Activated T-helper 1 cell treated with Interleukin-2 at 50 U/mL for 16 hours (primary cell): ENCODE measurements at places on chromosomes 1 and 21.

- no peak for DNase-seq
Observed at GRCh38 chr1:40162753-40163441, 1.7 kb downstream of the RLF start.

GRCh38 chr1:9835404-9835757 lies 11.6 kb upstream of the CLSTN1 start:
- no peak for DNase-seq

GRCh38 chr1:206716870-206717673 lies 32.4 kb downstream of the MAPKAPK2 start:
- no peak for DNase-seq

DNA sequence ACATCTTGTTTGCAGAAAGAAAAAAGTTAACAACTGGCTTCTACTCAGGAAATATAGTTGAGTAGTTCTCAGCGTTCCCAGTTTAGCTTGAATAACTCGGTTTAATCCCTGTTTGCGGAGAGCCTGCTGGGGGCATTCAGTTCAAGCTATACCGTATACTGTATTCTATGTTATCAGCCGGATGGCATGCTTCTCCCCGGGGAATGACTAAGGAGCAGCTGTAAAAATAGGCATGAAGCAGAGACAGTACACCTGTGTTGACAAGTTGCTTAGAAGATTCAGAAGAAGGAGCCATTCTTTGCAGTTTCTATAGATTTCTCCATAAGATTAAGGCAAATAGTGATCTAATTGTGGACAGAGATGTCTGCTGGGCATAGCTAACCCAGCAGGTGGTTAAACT lies 267.8 kb upstream of the NCAM2 start:
- DNase-seq, result no peak

DNA sequence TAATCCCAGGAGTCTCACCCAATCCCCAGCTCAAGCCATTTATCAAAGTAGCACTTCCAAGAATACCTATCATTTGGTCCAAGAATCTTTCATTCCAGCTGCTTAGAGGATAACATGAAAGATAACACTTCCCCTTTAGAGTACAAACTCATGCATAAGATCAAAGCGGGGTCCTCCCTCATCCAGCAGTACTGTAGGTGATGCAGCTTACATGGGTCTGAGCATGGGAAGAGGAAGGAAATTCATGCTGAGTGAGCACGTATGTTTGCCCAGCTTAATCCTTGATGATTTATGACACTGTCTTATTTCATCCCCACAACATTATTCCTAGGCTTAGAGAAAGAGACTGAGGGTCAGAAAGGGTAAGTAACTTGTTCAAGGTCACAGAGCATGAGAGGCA lies 167.1 kb upstream of the GJB5 start:
- no peak for DNase-seq

GRCh38 chr1:152185544-152186391 lies 26.7 kb upstream of the RPTN start:
- no peak for DNase-seq

DNA sequence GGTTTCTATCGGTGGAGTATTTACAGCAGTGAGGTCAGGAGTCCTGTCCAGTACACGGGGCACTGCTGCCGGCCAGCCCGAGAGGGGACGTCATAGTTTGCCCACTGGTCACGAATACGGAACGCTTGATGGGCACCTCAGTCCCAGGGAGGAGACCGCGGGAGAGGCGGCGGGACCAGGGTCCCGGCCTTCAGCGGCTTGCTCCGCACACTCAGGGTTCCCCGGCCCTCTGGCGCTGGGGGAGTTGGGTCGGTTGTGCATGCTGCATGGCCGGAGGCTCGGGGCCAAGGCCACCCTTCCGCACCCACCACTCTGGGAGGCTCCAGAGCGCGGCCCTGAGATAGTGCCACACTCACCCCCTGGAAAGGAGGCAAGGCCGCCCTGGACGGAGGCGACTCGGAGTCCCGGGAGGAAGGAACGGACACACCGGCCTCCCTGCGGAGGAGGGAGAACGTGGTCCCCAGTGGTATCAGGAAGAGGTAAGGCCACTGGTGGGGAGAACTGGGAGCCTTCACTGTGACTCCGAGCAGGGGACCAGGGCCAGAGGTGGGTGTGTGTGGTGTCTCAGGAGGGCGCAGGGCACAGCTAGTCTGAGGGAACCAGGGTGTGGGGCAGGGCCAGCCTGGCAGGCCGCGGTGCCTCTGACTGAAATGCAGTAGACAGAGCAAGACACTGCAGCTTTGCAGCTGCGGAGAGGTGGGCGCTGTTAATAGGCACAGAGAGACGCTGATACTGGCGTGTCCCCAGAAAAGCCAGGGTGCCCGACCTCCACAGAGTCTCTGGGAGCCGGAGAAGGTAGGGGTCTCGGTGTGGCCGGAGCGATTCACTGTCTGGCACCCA lies 28.6 kb upstream of the PRSS38 start:
- no peak for DNase-seq

- DNase-seq, result peak; percentile 46
Observed at GRCh38 chr1:44808063-44808937, at the start of gene BTBD19. Gene BTBD19, plus strand, starts transcription at chr1:44808523. Its CDS starts 298 bp downstream, at chr1:44808821.

- no peak for DNase-seq
Observed at GRCh38 chr1:245389873-245390272, 235.1 kb downstream of the KIF26B start.

- no peak for DNase-seq
Observed at GRCh38 chr1:201371276-201371675, 6.2 kb downstream of the TNNT2 start.

DNA sequence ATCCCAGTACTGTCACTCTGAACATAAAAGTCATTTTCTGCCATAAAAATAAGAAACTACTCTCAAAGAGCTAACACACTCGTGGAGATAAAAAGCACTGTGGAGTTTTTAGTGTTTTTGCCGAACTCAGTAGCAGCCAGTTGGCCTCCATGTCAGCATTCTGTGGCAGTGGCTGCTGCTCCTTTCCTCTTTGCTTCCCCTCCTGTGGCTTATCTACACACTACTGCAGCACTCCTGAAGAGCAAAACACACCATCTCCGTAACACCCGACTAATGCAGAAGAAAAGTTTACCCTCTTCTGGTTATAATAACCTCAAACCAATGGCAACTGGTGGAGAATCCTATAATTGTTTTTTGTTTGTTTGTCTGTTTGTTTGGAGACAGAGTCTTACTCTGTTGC lies 44.9 kb downstream of the RAB3GAP2 start:
- no peak for DNase-seq

GRCh38 chr1:209076688-209077087 lies 506.8 kb upstream of the CAMK1G start:
- DNase-seq, result no peak

DNA sequence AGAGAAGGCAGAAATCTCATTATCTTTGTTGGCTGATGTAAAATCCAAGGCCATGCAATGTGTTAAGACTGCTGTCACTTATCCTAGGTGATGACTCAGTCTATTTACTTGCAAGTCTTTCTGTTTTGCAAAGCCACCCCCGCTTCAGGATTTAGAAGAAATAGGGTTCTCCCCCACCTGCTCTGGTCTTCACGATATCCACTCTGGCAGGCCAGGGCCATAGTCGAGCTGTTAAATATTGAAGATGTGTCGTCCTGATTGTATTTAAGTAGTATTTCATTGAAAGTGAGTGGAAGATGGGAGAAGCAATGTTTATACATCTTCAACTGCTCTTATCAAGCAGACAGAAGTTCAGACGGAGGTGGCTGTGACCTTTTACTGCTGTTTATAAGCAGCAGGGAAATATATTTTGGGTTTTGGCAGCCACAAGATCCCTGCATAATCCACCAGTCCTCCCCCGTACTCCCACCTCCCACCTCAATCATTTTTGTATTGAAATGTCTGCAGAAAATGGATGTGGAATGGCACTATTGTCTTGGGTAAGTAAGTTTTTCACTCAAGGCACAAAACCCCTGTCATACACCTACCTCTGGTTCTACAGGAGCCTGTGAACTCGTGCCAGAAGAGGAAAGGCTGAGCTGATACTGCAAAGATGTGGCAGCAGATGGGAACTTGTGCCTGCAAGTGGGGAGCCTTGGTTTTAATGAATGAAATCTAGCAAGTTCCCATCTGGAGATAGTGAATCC lies 117.4 kb downstream of the MRPS6 start:
- DNase-seq, result no peak

DNA sequence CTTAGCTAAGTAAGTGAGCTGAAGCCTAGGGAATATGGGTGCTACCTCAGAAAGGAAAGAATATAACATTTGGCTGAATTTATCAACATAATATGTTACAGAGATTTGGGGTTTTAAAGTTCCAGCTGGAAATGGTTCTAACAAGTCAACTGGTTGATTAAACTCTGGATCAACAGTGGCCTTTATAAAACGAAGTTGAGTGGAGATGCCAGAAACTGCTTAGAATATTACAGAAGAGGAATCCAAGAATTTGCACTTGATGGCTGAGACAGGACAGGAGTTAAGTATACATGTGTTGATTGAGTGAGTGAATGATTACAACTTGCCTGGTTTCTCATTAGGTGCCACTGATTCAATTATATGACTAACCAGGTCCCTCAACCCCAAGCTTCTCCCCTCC lies 7.4 kb upstream of the ZBTB17 start:
- DNase-seq, result no peak

DNA sequence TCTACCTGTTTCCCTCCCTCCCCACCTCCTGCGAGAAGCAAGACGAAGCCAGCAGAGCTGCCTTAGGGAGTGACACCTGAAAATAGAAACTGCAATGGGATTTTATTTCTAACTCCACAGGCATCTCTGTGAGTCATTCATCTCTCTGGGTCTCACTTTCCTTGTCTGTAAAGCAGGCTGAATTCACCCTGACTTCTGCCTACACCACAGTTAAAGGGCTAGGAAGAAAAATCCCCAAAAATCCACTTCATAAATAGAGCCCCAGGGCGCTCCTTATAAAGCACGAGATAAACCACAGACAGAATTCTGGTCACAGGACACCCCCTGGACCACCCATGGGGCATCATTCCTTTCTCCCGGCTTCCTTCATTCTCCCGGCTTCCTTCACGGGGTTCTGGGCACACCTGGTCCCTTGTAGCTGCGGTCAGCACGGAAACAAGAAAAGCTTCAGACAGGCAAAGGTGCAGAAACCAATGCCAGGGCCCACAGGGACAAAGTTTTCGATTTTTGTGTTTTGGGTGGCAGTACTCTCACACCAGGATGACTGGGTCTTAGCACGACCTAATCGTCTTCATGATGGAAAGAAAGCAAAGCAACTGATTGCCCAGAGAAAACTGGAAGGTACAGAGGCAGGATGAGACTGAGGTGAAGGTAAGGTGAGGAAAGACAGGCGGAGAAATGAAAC lies 2.8 kb upstream of the H6PD start:
- no peak for DNase-seq

DNA sequence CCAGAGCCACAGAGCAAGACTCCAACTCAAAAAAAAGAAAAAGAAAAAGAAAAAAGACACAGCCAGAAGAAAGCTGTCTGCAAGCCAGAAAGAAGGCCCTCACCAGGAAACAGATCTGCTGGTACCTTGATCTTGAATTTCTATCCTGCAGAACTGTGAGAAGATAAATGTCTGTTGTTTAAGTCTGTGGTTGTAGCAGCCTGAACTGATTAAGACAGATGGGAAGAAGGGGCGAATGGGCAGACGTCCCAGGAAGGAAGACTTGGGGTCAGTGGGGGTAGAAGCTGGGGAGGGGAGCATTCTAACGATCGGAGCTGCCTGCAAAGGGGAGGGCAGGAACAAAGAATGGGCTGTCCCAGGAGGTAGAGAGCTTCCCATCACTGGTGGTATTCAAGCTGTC lies 6.3 kb downstream of the SLC2A7 start:
- DNase-seq, result no peak

DNA sequence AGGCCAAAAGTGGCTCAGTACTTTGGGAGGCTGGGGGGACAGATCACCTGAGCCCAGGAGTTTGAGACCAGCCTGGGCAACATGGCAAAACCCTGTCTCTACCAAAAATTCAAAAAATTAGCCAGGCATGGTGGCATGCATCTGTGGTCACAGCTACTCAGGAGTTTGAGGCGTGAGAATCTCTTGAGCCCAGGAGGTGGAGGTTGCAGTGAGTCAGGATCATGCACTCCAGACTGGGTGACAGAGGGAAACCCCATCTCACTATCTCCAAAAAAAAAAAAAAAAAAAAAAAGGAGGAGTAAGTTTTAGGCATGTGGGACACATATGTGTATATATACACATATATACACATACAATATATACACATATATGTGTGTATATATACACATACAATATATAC lies 165.3 kb upstream of the DPYD start:
- no peak for DNase-seq

DNA sequence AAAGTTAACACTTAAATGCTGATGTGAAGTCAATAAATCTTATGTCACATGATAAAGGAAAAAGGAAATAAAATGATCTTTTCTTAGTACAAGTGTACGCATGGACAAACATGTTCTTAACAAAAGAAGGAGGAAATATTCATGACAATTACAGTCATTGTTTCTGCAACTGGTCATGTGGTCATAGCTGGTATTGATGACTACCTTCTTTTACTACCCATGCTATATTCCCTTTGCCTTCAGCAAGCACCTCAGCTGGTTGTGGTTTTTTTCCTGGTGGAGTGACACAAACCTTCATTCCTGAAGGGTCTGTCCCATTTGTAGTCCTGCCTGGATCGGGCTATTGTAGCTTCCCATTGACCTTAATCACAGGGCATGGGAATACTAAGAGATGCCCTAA lies 23.4 kb upstream of the TSHB start:
- DNase-seq, result no peak

- DNase-seq, result no peak
Observed at GRCh38 chr1:167128261-167129227, 34.7 kb downstream of the STYXL2 start.

DNA sequence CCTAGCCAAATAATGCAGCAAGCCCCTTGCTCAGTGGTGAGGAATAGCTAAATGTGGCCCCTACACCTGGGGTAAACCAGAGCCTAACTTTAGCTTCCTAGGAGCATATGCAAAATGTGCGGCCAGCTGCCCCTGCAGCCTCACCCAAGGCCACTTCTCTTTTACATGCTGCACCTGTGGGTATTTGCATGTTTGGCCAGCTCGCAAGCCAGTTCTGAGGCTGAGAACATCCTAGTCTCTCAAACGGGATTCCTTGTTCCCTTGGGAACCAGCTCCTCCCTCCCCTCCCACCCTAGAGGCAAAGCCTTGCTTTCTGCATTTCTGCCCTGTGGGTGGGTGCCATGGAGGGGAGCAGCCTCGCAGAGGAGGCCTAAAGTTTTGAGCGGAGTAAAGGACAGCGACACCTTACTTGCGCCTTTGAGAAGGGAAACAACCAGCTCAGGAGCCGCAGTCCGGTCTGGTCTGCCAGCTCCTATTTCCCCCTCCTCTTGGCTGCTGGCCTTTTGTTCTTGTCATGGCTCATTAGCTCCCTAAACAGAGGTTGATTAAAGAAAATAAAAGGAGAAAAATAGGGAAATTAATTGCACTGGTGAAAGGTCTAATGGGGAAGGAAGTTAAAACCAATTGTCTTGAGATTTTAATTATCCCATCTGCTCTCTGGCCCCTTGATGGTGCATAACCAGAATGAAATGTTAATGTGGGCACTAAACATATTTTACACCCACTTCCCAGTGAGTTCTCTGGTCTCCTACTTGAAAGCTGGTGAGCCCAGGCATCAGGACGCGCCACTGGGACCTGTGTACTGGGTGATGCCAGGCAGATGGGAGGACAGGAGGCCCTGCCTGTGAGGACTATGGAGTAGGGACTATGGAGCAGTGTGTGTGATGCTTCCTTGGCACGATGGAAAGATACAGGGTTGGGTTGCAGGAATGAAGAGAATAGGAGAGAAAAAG lies 68.7 kb downstream of the TEX35 start:
- DNase-seq, result no peak
